ENCODE measurements at places on chromosomes 4 and X.

DNA sequence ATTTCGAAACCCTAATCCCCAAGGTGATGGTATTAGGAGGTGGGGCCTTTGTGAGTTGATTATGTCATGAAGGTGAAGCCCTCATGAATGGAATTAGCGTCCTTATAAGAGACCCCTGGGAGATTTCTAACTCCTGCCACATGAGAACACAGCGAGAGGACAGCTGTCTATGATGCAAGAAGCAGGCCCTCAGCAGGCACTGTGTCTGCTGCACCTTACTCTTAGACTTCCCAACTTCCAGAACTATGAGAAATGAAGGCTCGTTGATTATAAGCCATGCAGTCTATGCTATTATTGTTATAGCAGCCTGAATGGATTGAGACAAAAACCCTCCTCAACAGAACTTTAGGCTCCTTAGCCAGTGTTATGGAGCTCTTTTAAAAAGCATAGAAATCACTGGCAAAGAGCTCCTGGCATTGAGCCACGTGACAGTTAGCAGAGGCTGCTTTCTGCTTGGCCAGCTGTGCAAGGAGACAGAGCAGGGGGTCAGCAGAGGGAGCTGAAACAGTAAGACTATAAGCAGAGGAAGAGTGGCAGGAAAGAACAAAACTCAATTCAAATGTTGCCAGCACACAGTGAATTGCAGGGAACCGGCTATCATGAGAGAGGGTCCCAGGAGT, 219.2 kb upstream of the FAT1 start:
- DNase-seq: no peak

DNA sequence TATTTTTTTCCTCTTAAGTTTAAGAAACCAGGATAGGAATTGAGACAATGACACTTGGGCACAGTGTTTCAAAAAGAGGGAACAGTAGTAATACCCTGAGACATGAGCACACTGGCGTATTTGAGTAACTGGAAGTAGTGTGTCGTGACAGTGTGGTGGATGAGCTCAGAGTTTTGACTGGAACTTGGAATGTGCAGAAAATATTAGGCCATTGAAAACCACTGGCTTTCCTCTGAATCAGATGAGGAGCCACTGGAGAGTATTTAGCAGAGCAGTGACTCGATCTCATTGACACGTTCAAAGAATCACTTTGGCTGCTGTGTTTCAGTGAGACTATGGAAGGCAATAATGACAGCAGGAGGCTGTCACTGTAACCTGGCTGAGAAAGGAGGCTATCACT, 1531.2 kb downstream of the STIM2 start:
- no peak for DNase-seq

DNA sequence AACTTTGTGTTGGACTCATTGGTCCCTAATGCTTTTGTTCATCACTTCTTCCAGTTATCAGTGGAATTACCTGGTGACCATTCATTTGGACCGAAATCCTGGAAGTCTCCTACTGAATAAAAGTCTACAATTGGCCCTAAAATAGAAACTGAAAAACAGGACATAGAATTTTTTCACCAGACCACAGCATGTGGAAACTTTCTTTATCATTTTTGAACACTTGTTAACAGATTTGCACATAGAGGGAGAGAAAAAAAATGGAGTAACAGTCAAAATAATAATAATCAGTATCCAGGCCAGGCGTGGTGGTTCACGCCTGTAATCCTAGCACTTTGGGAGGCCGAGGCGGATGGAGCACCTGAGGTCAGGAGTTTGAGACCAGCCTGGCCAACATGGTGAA, 7.1 kb downstream of the EPGN start:
- DNase-seq: no peak

- DNase-seq: no peak
Observed at GRCh38 chr4:105128208-105128607, 18.5 kb upstream of the TET2 start.

- DNase-seq: no peak
Observed at GRCh38 chrX:9966775-9967408, at the start of gene CLDN34. Gene CLDN34 (plus strand): TSS chrX:9967358. CDS start chrX:9967358, 0 bp downstream.

DNA sequence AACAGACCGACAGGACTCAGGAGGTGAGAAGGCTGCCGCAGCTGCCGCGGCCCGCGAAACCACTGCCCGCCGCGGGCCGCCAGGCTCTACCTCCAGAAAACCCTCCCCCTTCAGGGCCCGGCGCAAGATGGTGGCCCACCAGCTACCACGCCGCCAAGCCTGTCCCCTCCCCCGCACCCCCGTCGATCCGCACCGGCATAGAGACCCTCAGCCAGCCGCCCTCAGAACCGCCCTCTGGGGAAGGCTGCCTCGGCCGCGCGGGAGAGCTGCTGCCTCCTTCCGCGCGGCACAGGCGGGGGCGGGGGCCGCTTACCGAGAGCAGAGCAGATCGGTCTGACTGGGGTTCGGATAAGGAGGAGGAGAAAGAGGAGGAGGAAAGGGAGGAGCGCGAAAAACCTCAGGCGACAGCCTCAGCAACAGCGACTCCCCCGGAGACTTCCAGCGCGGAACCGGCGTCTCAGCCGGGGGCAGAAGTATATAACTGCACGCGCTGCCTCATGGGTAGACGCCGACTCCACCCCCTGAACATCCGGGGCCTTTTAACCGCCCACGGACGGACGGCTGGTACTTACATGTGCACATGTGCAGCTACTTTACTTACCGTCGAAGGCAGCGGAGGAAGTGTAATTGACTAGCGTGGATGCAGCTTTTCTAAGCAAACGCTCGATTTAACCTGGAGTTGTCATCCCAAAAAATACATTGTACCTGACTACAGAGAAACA, at the start of gene ZNF280C:
ZNF280C (minus strand) TSS at position 451 of the 722 bp plus-strand sequence. CDS start 8,450 bp downstream, outside the sequence.
- peak; percentile 93 for DNase-seq

DNA sequence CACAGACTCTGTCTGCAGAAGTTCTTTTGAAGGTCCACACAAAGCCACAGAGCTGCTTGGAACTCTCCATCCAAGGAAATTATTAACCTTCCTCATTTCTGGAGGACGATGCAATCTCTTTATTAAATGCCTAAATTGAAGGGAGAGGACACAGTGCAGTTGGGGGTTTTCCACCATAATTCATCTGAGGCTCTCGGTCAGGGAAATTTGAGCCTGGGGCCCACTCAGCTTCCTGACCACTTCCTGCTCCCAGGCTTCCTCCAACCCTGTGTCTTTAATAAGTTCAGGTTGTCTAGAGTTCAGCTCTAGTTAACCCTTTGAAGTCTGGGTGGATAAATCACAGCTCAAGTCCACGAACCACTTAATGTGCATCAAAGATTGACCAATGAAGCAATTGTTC, 58.5 kb downstream of the PRPS1 start:
- DNase-seq: no peak

GRCh38 chr4:143354990-143355389, 18.3 kb downstream of the GAB1 start:
- DNase-seq: no peak

DNA sequence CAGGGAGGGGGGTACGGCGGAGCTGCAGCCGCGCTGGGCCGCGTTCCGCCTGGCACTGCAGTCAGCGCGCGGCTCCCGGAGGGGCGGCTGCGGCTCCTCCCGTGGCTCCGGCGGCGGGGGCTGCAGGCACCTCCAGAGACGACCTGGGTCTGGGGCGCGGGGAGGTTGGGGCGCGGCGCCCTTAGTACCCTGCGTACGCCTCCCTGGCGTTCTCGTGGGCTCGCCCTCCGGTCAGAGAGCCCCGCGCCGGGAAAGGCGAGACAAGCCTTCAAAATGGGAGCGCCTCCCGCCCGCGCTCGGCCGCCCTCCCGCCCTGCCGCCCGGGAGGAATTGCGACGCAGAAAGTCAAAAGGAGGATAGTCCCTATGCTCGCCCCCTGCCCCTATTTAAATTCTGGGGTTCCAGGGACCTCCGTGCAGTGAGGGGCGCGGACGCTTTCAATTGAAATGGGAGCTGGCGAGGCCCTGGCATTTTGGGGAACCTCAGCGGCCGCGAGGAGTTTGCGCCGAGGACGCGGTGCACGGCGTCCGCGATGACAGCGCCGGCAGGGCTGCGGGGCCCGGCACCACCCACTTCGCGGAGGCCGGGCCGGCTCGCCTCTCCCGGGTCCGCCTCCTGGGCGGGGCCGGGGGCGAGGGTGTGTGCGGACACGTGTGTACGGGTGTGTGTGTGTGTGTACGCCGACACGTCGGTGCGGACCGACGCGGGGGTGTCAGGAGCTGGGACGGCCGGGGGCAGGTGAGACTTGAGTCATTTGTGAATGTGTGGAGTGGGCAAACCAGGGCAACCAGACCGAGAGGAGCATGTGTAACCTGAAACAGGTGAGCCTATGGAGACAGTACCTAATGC, 544 bp downstream of the HERC3 start:
- DNase-seq: peak; percentile 76
